ENCODE measurements at places on chromosomes 6 and 20. TPM values are rescaled to one million over a fixed set of nuclear protein-coding genes. Genes with fewer than 3 reads are reported as not detected.
A peak's percentile ranks its signal among the peaks of the same experiment; 100 is the strongest.

- H3K36me3 ChIP-seq: no peaks in the 10 kb centered on the region
- no peak for DNase-seq
- H3K27ac ChIP-seq: no peak overlapping the region
- no peak overlapping the region for H3K4me3 ChIP-seq
- H3K27me3 ChIP-seq: no peaks in the 10 kb centered on the region
- no peaks in the 10 kb centered on the region for H3K4me1 ChIP-seq
Measured at GRCh38 chr20:20812136-20812535, 99.7 kb upstream of the RALGAPA2 start.

GRCh38 chr6:21601339-21601923 is 7.9 kb downstream of the SOX4 start:
- no peak for DNase-seq
- no peaks in the 10 kb centered on the region for H3K27me3 ChIP-seq

- no peak overlapping the region for H3K4me3 ChIP-seq
- H3K27me3 ChIP-seq: no peaks in the 10 kb centered on the region
- no peaks in the 10 kb centered on the region for H3K4me1 ChIP-seq
- no peak for DNase-seq
Measured at GRCh38 chr6:49121970-49122369, 341.1 kb downstream of the MMUT start.

The SOX18 gene
- total RNA-seq: 9.9 TPM

The CCN5 gene
- 43.8 TPM for total RNA-seq

GRCh38 chr20:36872852-36873251 is 3.1 kb upstream of the TLDC2 start:
- H3K27me3 ChIP-seq: no peaks in the 10 kb centered on the region
- peaks cover 34% of the 10 kb centered on the region for H3K4me1 ChIP-seq
- no peak overlapping the region for H3K4me3 ChIP-seq
- no peaks in the 10 kb centered on the region for H3K36me3 ChIP-seq
- DNase-seq: peak; percentile 84

DNA sequence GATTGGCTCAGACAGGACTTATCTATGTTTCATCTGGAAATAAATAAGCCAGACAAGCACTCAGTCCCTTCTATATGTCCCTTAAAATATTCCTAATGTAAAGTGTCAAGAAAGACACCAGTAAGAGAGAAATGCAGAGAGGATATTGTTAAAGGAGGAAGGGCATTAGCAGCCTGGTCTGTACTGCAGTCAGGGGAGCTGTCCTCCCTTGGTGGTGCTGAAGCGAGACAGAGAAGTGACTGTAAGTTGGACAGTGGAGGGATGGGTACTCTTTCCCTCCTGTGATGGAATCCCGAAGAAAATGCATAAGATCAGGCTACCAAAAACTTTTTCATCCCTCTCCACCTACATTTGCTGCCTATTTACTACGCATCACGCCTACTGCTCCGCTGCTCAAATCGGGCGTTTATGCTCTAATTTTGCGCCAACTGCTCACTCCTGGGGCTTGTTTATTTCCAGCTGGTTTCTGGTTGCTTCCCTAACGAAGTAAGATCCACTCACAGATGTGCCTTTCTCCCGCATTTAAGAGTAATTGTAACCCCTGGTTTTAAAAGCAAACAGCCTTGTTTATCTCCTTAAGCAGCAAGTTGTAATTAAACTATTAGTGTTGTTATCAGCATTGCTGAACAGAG is 35.2 kb downstream of the PHACTR1 start:
- peaks cover 12% of the 10 kb centered on the region for H3K27me3 ChIP-seq
- H3K4me1 ChIP-seq: no peaks in the 10 kb centered on the region
- H3K27ac ChIP-seq: no peak overlapping the region
- DNase-seq: peak; percentile 66

DNA sequence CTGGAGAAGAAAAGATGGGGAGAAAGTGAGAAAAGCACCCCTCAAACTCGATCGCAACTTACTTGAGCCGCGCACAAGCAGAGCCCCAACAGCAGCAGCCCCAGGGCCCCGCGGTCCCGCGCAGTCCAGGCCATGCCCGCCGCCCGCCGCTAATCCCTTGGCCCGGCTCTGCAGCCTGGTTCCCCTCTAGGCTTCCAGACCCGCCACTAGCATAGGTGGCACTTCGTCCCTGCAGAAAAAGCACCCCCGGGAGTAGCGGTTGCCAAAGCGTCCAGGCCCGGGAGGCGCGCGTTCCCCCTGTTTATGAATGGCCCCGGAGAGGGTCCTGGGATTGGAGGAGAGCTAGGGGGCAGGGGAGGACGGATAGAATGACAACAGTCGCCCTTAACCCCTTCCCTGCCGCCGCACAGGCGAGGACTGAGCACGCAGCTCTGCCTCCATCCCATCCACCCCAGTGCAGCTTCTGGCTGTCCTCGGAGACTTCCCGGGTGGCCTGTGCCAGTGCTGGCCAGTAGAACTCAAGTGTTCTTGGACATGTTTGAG is 19.9 kb downstream of the COL9A1 start:
- DNase-seq: no peak
- peaks cover 8% of the 10 kb centered on the region for H3K27me3 ChIP-seq
- H3K4me3 ChIP-seq: no peak overlapping the region

The LAMA4 gene
- total RNA-seq: 40.0 TPM

DNA sequence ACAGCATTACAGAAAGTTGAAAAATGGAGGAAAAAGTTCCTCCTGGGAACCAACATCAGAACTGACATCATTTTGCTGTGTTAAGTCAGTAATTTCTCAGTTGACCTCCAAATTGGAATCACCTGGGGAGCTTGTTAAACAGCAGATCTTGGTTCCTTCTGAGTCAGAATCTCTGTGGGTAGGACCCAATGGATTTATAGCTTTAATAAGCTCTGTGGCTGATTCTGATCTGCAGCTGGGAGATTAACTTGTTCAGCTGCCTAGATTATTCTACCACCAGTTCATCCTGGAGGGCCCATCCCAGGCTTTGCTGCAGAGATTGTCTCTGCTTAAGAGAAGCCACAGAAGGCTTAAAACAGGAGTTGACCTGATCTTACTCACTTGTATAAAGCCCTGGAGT is 90.7 kb upstream of the POPDC3 start:
- H3K4me1 ChIP-seq: no peaks in the 10 kb centered on the region
- H3K36me3 ChIP-seq: no peaks in the 10 kb centered on the region
- H3K27ac ChIP-seq: no peak overlapping the region
- no peak overlapping the region for H3K4me3 ChIP-seq
- no peaks in the 10 kb centered on the region for H3K27me3 ChIP-seq

GRCh38 chr6:8057263-8057662 is 6.9 kb downstream of the BLOC1S5 start:
- no peaks in the 10 kb centered on the region for H3K36me3 ChIP-seq
- H3K27ac ChIP-seq: no peak overlapping the region
- H3K27me3 ChIP-seq: no peaks in the 10 kb centered on the region
- no peak overlapping the region for H3K4me3 ChIP-seq
- no peak for DNase-seq
- H3K4me1 ChIP-seq: no peaks in the 10 kb centered on the region

Data from thyroid gland (tissue), 4 donors.